Aortic smooth muscle cell (primary cell): ENCODE measurements at places on chromosomes 5 and 9. TPM values are rescaled to one million over a fixed set of nuclear protein-coding genes. Genes with fewer than 3 reads are reported as not detected.

Gene RPL12
- 1,147 and 1,162 TPM in 2 replicates for total RNA-seq

Gene FOXD4L4
- total RNA-seq, result under 0.01 and 0.26 TPM in 2 replicates

Gene ALDH7A1
- total RNA-seq, result 52.5 and 53.8 TPM in 2 replicates

Gene ERMP1
- total RNA-seq, result 14.9 and 15.1 TPM in 2 replicates

Gene GLRA1
- not detected in 2 replicates for total RNA-seq

Gene CTSV
- total RNA-seq, result 0.26 and 0.37 TPM in 2 replicates

Gene CDC20B
- total RNA-seq, result 0.06 and 0.13 TPM in 2 replicates

Gene FAM53C
- total RNA-seq, result 21.4 and 26.5 TPM in 2 replicates

Gene TRAF2
- 6.6 and 11.6 TPM in 2 replicates for total RNA-seq

Gene ERCC8
- total RNA-seq, result 12.3 and 12.6 TPM in 2 replicates

Gene NSMF
- 14.3 and 17.3 TPM in 2 replicates for total RNA-seq

Gene PAEP
- total RNA-seq, result not detected in 2 replicates

Gene PPP3R2
- total RNA-seq, result not detected in 2 replicates

Gene FBP2
- total RNA-seq, result 0.06 TPM in 1 of 2 replicates, not detected in the other

Gene PCDHA9
- under 0.01 and 0.06 TPM in 2 replicates for total RNA-seq

Gene FNBP1
- 70.9 and 84.2 TPM in 2 replicates for total RNA-seq

Gene CCDC112
- total RNA-seq, result 5.4 and 5.8 TPM in 2 replicates

Gene LRRC14B
- total RNA-seq, result not detected in 2 replicates

Gene TPM2
- 805 and 904 TPM in 2 replicates for total RNA-seq

Gene CKMT2
- 2.8 and 4.0 TPM in 2 replicates for total RNA-seq

Gene TMEM174
- not detected in 2 replicates for total RNA-seq

Gene TMEM161B
- 9.6 and 11.4 TPM in 2 replicates for total RNA-seq

Gene INPP5E
- 5.2 and 5.3 TPM in 2 replicates for total RNA-seq

Gene PCDHGA2
- 1.7 and 2.5 TPM in 2 replicates for total RNA-seq
